Heart left ventricle (tissue), 16 donors: ENCODE measurements at places on chromosomes 4 and X.

- no peak for DNase-seq
These were observed 704.8 kb upstream of the TENM3 start for GRCh38 chr4:181538431-181538830.

DNA sequence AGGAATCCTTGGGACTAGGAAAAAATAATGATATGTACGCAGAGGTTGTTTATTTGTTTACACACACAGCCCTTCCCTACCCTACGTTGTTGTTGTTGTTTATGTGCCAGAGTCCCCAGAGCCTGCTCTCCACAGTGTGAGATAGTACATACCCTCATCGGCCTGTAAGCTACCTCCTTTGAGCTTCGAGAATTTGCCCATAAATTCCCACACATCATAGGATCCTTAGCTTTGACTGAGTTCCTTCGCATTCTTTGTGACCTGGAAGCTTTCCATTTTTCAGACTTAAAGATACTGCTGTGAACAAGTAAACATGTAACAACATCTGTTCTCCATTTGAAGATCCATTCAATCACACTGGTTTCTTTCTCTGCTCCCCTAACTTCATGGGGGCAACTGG lies 114.5 kb downstream of the IRF2 start:
- no peak for DNase-seq

DNA sequence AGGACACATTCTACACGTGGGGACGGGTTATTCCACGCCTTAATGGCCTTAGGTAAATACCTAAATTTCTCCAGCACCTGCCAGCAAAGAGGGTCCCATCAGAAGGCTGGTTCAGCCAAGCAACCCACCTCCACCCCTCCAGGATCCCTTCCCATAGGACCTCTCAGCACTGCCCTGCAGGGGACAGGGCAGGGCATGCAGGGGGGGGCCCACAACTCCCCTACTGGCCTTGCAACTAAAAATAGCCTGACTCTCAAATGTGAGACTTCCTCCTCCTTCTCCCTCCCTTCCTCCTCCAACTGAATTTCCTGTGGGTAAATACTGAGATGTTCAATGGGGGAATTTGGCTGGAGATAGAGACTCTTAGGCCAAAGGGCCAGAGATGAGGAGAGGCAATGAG lies 6.3 kb downstream of the LAS1L start:
- no peak for DNase-seq

DNA sequence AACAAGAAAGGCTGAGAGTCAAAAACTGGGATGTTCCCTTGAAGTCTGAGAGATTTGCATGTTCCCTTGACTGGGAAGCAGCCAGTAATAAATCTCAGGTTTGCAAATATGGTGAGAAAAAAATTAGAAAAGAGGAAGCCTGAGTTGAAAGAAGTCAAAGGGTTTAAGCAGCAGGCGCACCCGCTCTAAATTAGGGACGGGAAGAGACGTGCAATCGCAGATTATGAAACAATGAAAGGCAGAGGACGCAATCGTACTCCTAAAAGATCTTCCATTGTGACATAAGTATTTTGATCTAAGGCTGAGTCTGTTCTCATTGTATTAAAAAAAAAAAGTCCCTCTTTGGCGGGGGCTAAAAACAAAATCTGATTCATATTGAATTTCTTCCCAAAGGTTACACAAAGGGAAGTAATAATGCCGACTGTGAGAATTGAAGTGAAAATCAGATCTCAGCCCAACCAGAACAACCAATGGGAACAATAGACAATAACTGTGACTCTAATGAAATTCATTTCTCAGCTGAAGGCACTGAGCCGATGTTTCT lies 28.2 kb downstream of the SAT1 start:
- DNase-seq: no peak

DNA sequence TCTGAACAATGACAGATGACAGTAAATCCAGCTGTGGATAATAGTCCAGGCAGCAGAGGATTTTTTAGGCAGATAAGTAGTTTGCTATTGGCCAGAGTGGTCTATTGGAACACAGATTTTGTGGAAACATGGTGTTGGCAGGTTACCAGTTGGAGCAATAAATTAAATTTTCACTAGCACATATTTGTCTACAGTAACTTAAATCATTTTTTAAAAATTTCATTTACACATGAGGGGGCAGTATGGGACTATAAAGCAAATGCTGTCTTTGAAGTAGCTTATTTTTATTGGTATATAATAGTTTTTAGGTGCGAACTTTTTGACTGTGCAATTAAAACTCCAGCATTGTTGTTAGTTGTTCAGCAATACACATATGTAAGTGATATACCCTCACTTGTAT lies 289.8 kb downstream of the ARHGAP10 start:
- no peak for DNase-seq

- DNase-seq: no peak
These were observed 27.4 kb downstream of the FRYL start for GRCh38 chr4:48752726-48753125.

- no peak for DNase-seq
These were observed 2.7 kb downstream of the KLF3 start for GRCh38 chr4:38666766-38667084.

DNA sequence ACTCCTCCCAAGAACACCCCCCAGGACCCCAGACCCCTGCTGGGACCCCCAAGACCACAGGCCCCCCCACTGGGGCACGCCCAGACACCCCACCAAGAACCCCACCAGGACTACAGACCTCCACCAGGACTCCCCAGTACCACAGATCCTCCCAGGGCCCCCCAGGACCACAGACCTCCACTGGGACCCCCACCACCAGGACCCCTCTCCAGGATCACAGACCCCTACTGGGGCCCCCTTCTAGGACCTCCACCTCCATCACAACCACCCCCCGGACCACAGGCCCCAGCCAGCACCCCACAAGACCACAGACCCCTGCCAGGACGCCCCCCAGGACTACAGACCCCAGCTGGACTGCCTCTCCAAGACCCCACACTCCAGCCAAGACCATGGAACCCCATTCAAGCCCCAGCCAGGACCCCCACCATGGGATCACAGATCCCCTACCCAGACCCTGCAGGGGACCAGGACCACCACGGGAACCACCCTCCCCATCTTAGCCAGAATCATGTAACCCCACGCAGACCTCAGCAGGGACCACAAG lies 855 bp upstream of the DHRSX start:
- DNase-seq: no peak

DNA sequence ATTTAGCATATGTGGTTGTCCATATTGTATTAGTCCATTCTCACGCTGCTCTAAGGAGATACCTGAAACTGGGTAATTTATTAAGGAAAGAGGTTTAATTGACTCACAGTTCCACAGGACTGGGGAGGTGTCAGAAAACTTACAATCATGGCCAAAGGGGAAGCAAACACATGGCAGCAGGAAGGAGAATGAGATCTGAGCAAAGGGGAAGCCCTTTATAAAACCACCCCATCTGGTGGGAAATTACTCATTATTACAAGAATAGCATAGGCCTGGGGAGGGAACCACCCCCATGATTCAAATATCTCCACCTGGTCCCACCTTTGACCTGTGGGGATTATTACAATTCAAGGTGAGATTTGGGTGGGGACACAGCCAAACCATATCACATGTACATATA lies 122.6 kb upstream of the ANK2 start:
- DNase-seq: no peak

GRCh38 chr4:109156356-109156755 lies 146.1 kb downstream of the COL25A1 start:
- no peak for DNase-seq

DNA sequence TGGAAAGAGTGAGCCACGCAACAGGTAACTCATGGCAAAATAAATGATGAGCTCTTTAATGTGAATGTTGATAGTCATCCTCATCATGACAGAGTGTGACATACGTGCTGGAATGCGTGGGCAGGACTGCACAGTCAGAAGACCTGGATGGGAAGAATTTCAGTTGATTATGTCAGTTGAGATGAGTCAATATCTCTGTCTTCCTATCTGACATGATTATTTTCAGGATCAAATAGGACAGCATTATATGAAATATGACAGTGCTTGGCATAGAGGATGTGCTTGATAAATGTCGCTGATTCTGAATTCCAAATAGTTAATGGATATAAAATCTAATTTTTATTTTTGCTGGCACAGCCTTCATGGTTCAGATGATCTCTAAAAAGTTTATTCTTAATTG lies 95.1 kb downstream of the IL15 start:
- DNase-seq: no peak

GRCh38 chr4:61505773-61506685 lies 305.9 kb downstream of the ADGRL3 start:
- DNase-seq: no peak

- DNase-seq: no peak
These were observed 298.5 kb downstream of the KCTD8 start for GRCh38 chr4:44150091-44150576.

DNA sequence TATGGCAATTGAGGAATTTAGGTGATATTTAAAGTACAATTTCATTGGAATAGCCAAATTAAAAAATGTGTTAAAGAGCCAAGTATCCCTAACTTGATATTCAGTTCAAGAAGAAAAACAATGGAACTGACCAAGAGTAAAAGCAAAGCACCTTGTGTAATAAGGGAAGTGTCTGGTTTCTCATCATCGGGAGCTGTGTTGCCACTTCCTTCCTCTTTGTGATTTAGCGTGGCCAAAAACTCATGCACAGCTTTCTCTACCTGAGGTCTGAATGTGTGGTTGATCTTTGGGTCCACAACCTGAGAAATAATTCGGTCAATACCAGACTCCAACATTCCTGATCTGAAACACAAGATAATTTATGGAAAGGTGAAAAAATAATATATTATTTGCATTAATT lies 12.4 kb downstream of the BOD1L1 start:
- DNase-seq: no peak

- no peak for DNase-seq
These were observed 104.5 kb downstream of the IRF2 start for GRCh38 chr4:184369871-184370270.

DNA sequence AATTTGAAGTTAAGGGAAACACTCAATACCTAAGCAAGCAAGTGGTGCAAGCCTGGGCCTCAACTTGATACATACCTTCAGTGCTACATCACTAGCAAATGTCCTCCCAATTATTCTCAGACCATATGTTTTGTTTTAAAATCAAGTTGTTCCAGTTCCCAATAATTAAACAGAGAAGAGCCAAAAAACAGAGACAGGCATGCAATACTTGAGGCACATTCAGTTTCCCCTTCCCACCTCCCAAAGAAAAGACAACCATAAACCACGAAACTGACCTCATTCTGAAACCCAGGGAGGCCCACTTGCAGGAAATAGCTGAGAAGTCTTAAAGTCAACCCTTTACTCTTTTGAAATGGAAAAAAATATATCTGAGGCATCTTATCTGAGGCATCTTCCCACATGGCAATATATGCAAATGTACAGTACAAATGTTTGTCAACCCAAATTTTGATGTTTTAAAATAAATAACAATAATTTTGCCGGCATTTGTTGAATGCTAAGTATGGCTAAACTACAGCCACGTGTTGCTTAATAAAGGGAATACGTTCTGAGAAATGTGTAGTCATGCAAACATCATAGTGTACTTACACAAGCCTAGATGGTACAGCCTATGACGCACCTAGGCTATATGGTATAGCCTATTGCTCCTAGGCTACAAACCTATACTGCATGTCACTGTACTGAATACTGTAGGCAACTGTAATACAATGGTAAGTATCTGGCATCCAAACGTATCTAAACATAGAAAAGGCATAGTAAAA lies 147.5 kb downstream of the TSPAN5 start:
- DNase-seq: no peak

DNA sequence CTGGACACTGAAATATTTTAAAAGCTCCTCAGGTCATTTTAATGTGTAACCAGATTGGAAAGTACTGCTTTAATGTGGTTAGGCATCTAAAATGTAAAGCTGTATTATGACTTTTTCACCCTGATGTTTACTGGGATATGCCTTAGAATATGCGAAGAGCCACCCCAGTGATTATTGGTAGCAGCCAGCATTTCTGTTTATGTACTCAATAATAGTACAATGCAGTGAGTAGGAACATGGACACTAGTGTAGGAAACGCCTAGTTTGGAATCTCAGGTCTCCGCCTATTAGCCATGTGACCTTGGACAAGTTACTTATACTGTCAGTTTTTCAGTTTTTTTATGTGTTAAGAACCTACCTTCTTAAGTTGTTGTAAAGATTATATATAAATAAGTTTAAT lies 446.0 kb upstream of the PITX2 start:
- no peak for DNase-seq

- DNase-seq: no peak
These were observed 84.9 kb upstream of the SPANXB1 start for GRCh38 chrX:140917354-140918115.

DNA sequence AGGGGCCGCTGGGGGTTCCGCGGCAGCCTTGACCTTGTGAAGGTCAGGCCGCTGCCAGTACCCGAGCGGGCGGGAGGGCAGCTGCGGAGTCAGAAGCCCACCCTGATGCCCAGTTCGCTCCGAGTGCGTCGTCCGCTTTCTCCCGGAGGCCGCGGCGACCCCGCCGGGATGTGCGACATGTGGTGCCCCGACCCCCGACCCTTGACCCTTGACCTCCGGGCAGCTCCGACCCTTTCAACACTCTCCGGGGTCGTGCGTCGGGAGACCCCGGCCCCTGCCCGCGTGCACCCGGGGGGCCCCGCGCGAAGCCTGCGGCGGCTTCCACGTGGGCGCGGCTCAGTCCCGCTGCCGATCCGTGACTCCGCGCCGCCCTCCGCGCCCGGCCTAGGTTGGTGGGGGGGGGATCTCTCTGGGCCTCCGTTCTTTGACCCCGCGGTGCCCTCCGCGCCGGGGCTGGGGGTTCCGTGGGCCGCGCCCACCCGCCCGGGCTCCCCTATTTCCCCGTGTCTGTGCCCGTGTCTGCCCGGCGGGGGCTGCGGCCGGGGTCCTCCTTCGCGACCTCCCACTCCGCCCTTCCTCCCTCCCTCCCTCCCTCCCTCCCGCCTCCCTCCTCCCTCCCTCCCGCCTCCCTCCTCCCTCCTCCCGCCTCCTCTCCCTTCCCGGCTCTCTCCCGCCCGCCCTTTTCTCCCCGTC lies 609 bp upstream of the SLC25A6 start:
- peak; percentile 83 for DNase-seq

DNA sequence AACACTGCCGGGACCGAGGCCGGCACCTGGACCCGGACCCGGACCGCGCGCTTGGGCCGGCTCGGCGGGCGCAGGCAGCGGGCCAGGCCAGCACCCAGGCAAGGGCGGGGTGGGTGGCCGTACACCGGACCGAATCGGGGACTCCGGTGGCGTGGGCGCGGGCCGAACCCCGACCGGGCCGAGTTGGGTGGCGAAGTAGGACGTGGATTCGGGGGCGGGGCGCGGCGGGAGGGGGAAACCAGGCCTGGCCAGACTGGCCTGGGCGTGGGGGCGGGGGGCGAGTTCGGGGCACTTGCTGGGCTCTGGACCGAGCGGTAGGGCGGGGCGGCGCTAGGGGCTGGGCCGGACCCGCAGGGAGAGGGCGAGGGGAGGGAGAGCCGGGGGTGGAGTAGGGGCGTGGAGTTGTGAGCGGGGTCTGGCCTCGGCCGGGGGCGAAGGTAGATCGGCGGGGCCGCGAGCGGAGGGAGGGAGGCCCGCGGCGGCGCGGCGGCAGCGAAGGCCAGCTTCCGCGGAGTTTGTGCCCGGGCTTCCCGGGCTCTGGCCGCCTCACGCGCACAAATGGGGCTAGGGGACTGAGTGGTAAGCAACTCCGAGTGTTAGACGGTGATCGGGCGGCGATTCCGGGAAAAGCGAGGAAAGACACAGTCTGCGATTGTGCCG lies 1.8 kb upstream of the BCORL1 start:
- peak; percentile 67 for DNase-seq
